Neuronal stem cell (in vitro differentiated cells): ENCODE measurements at places on chromosomes 11 and 22.

DNA sequence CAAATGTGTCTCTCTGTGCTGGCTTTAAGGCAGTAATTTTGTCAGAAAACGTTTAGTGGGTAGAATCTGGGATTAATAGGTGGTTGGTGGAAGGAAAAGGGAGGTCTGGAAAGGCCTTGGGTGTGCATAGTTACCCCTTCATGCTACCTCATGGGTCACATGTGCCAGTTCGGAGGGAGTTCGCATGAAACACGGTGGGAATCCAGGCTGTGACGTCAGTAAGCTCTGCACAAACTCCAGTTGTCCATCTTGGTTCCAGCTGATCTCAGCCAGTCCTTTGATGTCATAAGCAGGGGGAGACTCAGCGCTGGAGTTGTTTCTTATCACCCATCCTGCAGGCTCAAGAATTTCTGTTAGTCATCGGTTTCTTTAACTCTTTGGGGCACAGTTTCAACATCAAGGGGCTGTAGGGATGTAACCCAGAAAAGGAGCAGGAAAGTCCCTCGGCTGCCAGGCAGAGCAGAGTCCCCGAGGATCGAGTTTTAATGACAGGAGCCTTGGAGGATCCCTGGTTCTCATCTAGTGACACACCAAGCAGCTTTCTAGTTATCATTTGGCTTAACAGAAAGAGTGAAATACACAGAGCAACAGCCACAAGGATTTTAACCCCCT lies 28.9 kb downstream of the MOV10L1 start:
- no peak for DNase-seq

GRCh38 chr11:114073007-114073827 lies 13.7 kb downstream of the ZBTB16 start:
- no peak for DNase-seq

- no peak for DNase-seq
Observed at GRCh38 chr11:105361651-105362050, 222.1 kb upstream of the CARD18 start.

DNA sequence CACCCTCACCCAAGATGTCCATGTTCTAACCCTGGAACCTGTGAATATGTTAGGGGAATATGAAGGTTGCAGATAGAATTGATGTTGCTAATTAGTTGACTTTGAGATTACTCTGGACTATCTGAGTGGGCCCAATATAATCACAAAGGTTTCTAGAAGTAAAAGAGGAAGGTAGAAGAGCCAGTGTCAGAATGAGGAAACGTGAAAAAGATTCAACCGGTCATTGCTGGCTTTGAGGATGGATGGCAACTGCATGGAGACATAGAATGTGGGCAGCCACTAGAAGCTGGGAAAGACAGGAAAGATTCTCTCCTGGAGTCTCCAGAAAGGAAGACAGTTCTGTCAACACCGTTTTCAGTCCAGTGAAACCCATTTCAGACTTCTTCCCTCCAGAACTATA lies 86.6 kb downstream of the CLPB start:
- no peak for DNase-seq

- DNase-seq: no peak
Observed at GRCh38 chr11:62338218-62338617, 970 bp downstream of the ASRGL1 start.

DNA sequence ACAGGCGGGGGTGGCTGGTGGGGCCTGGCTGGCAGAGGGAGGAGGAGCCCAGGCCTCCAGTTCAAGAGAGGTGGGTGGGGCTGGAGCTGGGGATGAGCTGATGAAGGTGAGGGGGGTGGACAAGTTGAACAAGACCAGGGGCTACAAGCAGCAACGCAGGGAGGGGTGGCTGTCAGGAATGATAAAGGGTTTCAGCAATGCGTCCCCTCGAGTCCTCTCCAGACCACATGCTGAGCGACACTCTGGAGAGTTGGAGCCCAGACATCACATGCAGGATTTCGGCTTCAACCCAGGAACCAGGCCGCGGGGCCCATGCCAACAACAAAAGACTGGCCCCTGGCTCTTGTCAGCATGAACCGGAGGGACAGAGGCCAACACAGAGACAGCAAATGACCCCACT lies 480.3 kb downstream of the BRD1 start:
- DNase-seq: no peak

DNA sequence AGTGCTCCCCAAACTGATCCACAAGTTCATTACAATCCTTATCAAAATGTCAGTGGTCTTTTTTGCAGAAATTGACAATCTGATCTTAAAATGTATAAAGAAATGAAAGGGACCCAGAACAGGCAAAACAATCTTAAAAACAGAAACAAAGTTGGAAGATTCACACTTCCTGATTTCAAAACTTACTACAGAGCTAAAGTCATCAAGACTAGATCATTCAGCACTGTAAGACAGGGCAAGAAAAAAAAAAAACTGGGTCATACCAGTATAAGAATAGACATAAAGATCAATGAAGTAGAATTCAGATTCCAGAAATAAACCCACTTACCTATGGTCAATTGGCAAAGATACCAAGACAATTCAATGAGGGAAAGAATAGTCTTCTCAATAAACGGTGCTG lies 4.5 kb upstream of the STK33 start:
- no peak for DNase-seq
